ENCODE measurements at places on chromosomes 4 and X.

DNA sequence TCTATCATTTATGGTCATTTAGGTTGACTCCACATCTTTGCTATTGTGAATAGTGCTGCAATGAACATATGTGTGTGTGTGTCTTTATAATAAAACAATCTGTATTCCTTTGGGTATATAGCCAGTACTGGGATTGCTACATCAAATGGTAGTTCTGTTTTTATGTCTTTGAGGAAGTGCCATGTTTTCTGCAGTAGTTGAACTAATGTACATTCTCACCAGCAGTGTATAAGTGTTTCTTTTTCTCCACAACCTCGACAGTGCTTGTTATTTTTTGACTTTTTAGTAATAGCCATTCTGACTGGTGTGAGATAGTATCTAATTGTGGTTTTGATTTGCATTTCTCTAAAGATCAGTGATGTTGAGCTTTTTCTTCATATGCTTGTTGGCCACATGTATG lies 80.5 kb downstream of the ARHGAP6 start:
- no peak for DNase-seq

- DNase-seq = no peak
These were observed 13.1 kb downstream of the HPF1 start for GRCh38 chr4:169744601-169745000.

GRCh38 chrX:119015407-119016237 lies 41.2 kb downstream of the LONRF3 start:
- peak; percentile 21 for DNase-seq

DNA sequence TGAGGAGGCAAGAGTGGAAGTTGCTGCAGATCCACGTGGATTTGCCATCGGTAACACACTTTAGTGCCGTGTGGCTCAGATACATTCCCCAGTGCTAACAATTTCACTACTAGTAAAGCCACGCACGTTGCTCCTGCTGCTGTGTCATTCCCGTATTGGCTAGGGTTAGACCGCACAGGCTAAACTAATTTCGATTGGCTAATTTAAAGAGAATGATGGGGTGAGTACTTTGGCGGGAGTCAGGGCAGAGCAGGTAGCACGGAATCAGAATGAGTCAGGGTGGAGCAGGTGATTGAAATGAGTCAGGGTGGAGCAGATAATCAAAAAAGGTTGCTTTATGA lies 1337.5 kb downstream of the FSTL5 start:
- DNase-seq = no peak

All from thyroid gland (tissue), 4 donors.